ENCODE measurements at places on chromosomes 1 and 21.

GRCh38 chr21:33011462-33011861, 14.3 kb upstream of the OLIG2 start:
- DNase-seq, result no peak

- no peak for DNase-seq
Observed at GRCh38 chr21:40053007-40053406, 185.8 kb downstream of the PCP4 start.

DNA sequence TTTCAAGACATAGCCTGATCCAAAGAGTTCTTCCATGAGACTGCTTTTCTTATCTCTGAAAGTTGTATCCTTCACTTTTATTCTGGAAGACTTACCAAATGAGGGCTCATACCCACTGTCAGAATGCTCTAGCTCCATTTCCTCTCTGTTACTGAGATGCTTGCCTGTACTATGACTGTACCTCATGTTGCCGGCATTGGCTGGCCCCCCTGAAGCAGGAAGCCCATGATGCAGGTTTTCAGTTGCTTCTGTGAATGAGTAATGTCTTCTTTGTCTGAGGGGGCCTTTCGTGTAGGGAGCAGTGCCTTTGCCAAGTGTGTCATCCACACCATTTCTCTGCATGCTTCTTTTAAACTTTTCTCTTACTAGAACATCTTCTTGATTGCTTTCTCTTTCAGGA, 39.5 kb downstream of the LCA5L start:
- no peak for DNase-seq

GRCh38 chr21:42534421-42535378, 21.0 kb downstream of the SLC37A1 start:
- DNase-seq, result peak; percentile 37

GRCh38 chr1:210617293-210617692, 288.6 kb downstream of the HHAT start:
- DNase-seq, result no peak

- no peak for DNase-seq
Observed at GRCh38 chr1:112548547-112548946, 39.8 kb downstream of the WNT2B start.

DNA sequence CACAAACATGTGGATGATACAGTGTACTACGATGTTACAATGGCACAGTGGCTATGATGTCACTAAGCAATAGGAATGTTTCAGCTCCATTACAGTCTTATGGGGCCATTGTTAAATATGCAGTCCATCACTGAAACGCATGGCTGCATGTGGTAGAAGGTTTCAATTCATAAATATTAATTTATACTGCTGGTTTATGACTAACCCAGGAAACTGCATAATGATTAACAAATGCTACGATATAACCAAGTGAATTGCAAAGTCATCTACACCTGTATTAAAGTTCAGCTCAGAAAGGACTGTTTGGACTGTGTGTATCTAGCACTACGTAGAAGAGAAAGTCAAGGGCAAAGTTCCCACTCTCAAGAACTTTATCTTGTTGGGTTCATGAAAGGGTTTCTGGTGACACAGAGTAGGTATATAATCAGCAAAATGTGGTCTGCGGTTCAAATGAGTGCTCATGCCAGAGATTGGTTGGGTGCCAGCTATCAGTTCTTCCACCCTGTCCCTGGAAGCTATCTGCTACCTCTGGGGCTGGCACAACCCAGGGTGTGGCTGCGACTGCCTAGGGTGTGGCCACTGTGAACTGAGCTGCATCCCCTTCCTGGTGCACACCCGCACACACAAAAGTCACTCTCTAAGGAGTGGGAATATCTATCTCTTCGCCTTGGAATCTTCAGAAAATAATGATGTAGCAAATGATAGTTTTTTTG, 14.8 kb downstream of the MGST3 start:
- no peak for DNase-seq

GRCh38 chr1:181149326-181150125, 61.0 kb downstream of the IER5 start:
- no peak for DNase-seq

DNA sequence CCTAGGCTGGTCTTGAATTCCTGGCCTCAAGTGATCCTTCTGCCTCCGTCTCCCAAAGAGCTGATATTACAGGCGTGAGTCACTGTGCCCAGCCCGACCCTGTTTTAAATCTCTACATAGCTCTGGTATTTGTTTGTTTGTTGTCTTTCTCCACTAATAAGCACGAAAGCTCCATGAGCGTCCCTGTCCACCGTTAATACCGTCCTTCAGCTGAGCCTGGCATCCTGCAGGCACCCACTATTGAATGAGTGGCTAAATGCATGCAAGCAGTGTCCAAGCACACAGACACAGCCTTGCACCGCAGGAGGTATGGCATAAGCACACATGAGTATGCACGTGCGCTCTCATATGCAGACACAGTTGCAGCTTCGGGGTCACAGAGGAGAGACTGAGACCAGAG, 4.5 kb upstream of the COL16A1 start:
- DNase-seq, result no peak

DNA sequence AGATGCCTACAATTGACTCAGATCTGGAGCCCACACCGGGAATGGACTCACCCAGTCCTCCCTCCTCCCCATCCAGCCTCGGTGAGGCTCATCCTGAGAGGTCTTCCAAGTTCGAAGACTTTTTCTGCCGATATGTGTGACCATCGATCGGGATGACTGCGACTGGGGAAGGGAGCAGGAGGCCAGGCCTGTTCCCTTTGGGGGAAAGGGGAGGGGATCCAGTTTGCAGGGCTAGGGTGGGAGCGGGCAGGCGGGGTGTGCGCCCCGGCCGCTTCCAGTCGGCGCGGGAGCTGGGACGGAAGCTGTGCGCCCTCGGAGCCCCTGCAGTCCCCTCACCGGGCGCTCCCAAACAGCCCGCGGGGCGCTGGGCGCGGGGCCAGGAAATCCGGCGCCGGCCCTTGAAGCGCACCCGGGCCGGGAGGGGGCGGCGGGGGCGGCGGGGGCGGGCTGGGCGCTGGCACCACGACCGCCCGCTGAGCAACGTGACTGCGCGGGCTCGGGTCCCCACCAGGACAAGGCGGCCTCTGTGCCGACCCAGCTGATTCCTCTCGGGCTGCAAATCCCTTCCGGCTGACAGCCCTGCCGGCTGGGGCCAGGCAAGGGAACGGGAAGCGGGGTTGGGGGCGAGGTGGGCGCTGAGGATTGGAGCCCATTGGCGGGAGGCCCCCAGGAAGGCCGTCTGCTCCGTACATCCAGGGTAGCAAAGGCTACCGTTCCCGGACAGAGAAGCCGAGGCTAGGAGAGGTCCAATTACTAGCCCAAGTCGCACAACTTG, 103.9 kb downstream of the EBNA1BP2 start:
- peak; percentile 81 for DNase-seq

DNA sequence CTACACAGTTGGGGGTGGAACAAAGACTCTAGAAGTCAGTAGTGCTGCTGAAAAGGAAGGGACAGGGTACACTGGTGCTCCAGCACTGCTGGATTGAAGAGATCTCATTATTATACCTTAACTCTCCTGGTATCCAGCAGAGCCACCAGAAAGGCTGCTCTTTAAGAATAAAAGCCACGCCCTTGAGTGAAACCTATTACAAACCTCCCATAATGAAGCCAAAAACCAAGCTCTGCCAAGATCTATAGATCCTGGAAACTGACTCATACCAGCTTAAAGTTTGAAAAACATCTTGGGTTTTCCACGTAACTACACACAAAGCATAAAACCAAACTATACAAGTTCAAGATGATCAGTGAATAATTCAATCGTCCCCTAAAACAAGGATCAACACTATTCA, 38.0 kb downstream of the ADSS2 start:
- DNase-seq, result no peak

DNA sequence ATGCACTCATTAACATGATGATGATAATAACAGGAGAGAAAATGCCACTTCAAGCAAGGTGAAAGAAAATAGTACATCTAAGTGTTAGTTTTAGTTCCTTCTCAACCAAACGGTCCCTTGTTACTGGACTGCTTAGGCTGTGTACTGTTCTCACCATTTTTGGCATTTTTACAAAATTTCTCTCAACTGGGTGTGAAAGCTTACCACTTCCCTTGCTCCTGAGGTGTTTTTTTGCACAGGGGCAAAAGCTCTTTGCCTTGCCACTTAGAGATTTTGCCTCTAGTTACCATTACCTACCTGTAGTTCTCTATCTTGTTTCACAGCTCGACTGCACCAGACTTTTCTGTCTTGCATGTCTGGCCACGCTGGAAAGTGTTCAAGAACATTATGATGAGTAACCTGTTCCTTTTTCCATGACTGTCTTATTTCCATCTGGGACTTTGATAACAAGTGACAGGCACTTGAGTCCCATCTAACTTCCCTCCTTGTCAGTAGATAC, 10.7 kb downstream of the NEK7 start:
- no peak for DNase-seq

GRCh38 chr21:33451634-33452071, 28.1 kb downstream of the TMEM50B start:
- DNase-seq, result no peak

GRCh38 chr1:246320286-246320685, 186.8 kb downstream of the SMYD3 start:
- no peak for DNase-seq

GRCh38 chr1:88519156-88519555, 164.9 kb upstream of the PKN2 start:
- no peak for DNase-seq

GRCh38 chr1:222048094-222048595, 306.3 kb upstream of the DUSP10 start:
- no peak for DNase-seq

Data from NCI-H510A treated with DMSO at 0.1 percent for 48 hours (cell line).